ENCODE measurements at places on chromosomes 7 and 10.

DNA sequence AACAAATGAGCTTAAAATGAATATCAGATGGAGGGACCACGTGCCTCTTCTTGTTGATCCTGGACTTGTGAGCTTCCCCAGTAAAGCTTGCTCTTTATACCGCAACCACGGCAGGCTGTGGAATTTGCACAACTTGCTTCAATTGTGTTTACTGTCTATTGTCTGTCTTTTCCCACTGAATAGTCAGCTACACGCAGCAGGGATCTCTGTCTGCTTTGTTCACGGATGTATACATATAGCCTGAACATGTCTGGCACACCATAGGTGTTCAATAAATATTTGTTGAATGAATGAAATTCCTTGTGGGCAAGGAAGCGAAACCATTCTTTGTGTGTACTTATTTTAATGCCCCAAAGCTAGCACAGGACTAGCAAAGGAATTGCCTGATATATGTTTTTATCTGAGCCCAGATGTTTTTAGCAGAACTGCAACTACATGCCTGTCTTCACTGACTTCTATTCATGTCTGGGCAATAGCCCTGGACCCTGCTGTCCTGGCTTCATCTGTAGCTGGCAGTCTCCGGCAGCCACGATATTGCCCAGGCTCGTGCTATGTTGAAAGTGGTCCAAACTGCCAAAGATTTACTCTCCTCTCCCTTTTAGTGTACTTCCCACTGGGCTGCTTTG, 29.9 kb upstream of the IFRD1 start:
- DNase-seq, result no peak

DNA sequence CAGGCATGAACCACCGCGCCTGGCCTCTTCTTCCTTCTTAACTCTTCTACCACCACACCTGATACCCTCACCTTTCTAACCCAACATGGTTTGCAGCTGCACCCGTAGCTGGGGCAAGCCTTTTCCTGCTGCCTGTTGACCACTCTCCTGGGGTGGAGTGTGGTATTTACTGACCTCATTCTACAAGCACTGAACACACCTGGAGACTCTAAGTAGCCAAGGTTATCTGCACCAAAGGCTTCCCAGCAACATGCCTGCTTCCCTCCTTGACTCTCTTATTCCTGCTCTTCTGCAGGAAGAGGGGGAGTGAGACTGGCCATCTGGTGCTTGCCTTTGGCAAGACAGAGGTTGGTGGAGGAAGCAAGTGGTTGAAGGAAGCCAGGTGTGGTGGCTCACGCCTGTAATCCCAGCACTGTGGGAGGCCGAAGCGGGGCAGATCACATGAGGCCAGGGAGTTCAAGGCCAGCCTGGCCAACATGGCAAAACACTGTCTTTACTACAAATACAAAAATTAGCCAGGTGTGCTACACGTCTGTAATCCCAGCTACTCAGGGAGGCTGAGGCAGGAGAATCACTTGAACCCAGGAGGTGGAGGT, 10.1 kb downstream of the ACTR1A start:
- no peak for DNase-seq

DNA sequence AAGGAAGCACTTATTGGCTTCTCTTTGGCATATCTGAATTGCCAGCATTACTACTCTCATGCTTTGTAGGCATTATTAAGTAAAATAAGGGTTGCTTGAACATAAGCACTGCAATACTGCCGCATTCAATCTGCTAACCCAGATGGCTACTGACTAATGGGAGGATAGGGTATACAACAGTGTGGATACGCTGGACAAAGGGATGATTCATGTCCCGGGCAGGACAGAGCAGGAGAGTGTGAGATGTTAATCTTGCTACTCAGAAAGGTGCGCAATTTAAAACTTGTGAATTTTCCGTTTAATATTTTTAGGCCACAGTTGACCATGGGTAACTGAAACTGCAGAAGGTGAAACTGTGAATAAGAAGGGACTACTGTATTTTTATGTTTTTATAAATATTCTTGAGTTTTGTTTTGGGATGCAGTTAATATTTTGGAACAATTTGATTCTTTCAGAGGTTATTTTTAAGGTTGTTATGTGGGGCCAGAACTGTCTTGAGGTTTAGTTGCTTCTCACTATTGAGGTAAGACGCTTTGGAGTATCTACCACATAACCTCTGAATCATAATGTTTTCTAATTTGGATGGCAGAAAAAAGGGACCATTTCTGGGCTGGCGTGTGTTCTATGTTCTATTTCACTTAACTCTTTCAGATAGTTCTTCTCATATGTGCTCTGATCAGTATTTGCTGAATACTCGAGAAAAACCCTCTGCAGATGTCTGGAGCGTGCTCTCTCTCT, 75.7 kb upstream of the SYPL1 start:
- no peak for DNase-seq

GRCh38 chr10:31158011-31158658, 126.5 kb upstream of the ZNF438 start:
- no peak for DNase-seq

- no peak for DNase-seq
Observed at GRCh38 chr7:3861941-3862340, 560.9 kb downstream of the SDK1 start.

DNA sequence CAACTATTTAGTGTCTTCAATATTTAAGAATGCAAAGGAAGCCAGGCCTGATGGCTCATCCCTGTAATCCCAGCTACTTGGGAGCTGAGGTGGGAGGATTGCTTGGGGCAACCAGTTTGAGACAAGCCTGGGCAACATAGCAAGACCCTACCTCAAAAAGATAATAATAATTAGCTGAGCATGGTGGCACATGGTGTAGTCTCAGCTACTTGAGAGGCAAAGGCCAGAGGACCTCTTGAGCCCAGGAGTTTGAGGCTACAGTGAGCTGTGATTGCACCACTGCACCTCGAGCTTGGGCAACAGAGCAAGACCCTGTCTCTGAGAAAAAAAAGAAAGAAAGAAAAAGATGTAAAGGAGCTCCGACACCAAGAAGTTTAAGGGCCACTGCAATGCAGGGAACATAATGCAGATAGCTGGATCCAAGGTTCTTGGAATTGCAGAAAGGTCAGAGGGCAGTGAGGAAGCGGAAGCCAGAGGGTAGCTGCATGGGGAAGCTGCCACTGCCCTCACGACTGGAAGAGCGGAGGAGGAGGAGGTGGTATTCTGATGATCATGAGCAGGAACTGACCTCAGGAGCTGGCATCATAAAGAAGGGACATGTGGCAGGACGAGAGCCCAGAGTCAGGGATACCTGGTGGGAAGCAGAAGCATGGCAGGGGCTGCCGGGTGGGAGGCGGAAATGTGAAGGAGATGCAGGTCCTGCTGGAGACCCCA, 60.2 kb upstream of the PODXL start:
- DNase-seq, result no peak

DNA sequence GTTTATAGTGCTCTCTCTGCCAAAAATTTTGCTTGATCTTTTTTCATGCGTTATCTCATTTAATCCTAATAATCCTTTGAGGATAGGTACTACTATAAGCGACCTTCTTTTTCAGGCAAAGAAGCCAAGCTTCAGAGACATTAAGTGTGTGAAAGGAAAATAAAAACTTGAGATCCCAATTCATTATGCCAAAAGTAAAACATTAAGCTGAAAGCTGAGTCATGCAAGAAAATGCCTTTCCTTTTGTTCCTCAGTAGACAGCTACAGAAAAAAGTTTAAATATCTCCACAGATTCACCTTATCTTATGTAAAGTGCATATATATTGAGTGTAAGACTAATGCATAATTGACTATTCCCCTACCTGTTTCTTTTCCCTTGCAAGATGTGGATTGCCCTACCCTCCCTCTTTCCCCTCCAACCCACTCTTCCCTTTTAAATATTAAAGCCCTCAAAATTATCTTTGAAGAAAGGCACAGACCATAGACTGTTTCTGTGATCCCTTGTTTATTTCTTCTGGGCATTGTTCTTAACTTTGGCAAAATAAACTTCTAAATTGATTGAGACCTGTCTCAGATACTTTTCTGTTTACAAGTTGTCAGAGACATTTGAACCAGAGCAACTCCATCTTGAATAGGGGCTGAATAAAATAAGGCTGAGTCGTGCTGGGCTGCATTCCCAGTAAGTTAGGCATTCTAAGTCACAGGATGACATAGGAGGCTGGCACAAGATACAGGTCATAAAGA, 1139.9 kb upstream of the LRRN3 start:
- DNase-seq, result no peak

DNA sequence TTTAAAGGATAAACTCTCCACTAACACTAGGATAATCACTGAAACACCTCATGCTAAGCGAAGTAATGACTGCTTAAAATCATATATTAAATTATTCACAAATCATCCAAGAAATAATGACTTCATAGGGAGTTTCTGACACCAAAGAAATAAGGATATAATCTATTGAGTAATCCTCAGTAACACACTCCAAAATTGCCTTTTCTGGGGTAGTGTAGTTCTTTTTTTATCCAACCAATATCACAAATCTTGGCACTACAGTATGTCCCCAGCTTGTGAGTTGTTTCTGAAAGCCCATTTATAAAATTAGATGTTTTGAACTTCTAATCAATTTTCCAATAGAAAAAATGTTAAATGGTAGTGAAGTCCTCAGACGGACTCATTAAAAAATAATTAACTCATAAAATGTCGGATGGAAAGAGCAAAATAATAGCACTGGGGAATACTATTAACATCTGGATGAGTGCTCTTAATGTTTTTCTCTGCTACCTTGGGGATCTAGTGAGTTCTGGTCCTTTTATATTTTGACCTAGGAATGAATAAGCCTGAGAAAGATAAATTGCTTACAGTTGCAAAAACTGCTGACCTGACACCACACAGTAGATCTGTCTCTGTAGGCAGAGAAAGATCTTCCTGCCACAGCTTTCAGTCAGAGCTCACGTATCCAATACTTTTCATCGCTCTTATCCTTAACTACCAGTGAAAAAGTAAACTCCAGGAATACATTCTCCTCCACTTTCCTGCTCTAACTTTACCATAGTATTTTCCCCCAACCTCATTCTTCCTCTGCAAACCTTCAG, 618.5 kb upstream of the ANKRD30A start:
- DNase-seq, result no peak

- DNase-seq, result no peak
Observed at GRCh38 chr10:131172433-131172832, 139.1 kb downstream of the TCERG1L start.

DNA sequence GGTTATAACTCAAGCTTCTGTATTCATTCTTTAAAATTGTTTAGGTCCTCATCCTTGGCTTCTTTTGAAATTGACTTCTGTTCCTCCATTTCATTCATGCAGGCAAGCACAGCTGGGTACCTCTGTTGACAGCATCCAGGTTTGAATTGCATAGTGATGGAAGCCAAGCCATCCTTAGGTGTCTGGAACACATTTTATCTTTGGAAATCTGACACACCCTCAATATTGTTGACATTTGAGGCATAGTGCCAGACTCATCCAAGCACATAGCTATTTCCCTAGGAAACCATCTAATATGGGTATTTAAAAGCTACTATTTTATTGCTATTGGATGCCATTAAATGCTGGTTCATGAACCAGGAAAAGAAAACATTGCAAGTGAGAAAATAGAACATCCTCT, 142.1 kb upstream of the PTPRZ1 start:
- DNase-seq, result no peak

GRCh38 chr7:156638443-156639077, 2.0 kb upstream of the RNF32 start:
- no peak for DNase-seq

DNA sequence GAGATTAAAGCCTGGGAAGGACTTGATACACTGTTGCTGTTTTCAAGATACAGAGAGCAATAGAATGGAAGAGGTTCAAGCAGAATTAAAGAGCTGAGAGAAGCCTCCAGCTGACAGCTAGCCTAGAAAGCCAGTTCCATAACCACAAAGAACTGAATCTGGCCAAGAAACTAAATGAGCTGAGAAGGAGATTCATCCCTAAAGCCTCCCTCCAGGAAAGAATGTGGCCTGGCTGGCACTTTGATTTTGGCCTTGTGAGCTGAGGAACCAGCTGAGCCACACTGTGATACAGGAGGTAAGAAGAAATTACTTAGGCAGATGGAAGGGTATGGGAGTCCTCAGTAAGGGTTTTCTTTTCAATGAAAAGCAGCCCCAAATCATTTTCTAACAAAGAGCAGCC, 324.1 kb downstream of the PHF14 start:
- peak; percentile 59 for DNase-seq

- DNase-seq, result no peak
Observed at GRCh38 chr10:102608487-102608886, 35.8 kb upstream of the TRIM8 start.

DNA sequence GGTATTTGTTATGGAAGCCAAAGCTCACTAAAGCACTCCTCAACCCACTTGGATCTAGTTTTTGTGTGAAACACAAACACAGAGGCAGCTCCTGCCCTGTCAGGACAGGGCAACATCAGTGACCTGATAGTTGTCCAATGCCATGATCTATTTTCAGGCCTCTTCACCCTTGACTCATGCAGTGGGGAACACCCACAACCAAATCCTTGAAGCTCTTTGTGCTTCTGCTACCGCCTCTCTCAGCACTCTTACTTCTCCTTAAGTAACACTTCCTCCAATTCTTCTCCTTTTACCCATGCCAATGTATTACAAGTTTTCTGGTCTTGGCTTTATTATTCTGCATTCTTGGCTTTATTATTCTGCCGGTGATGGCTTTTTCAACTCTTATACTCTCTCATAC, 425.3 kb downstream of the INHBA start:
- DNase-seq, result no peak

- peak; percentile 18 for DNase-seq
Observed at GRCh38 chr7:33494474-33494873, 365.1 kb downstream of the BBS9 start.

All from T47D (cell line).